Right cardiac atrium (tissue), 5 donors: ENCODE measurements at places on chromosomes 1 and 21.

DNA sequence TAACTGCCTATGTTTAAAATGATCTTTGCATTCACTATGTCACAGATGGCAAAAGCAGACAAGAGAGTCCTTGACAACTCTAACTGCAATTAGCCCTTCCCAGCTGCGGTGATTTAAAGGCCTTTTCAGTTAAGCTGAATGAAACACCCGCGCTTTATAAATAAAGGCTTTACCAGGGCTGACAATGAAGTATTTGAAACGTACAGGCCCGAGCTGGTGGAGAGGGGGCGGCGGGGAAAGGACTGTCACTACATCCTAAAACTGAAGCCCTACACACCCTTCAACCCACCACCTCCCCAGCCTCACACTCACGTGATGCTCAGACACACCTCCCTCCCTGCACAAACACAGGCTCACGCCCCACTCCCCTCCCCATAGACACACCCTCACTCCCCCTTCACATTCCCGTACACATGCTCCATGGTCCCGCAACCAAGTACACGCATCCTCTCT lies 45.5 kb downstream of the GRIK3 start:
- DNase-seq = no peak

GRCh38 chr1:183276386-183277080 lies 90.5 kb downstream of the LAMC2 start:
- DNase-seq = no peak

GRCh38 chr1:37465593-37466517 lies 8.5 kb upstream of the ZC3H12A start:
- DNase-seq = no peak

DNA sequence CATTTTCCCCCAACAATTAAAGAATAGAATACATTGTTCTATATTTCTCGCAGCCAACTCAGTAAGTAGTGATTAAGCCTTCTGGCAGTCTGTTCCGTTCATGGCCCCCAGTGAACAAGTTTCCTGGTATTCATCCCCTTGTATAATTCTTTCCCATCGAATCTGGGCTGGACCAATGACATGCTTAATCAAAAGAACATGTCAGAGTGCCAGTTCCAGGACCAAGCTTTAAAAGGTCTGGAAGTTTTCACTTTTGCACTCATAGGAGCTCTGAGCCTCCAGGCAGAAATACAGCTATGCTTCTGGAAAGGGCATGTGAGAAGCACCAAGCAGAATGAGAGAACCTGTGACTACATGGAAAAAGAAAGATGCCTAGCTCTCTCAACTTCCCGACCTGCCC lies 22.5 kb upstream of the DPYD start:
- DNase-seq = peak; percentile 7

GRCh38 chr1:203177470-203178039 lies 1.9 kb upstream of the MYBPH start:
- no peak for DNase-seq
